Stimulated activated CD8-positive, alpha-beta memory T cell treated with anti-CD3 and anti-CD28 coated beads, Interleukin-15, amount 100 ng/mL, for 1 hour (primary cell): ENCODE measurements at places on chromosomes 2 and 18.

DNA sequence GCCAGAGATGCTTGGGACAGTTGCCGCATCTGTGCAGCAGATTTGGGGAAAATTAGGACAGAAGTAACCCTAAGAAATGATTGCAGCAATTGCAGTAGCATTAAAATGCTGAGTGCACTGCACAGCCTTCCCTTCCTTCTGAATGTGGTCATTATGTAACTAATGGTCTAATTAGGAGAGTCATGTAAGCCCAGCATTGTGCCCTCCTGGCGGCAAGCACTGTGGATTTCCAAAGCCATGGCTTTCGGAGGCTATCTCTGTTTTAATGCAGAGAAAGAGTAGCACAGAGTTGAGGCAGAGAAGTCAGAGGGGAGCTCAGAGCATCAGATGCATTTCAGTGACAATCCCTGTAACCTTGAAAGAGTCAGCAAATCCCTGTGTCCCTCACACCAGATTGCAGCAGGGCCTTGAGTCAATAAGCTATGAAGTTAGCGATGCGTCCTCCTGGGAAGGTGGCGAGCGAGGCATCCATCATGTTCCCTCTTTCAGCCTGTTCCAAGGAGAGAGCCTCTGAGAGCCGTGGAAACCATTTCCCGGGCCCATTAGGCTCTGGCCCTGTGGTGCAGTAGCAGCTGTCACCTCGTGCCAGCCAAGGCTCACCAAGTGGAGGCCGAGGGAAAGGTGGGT is 307.2 kb downstream of the FBXO15 start:
- DNase-seq, result no peak

DNA sequence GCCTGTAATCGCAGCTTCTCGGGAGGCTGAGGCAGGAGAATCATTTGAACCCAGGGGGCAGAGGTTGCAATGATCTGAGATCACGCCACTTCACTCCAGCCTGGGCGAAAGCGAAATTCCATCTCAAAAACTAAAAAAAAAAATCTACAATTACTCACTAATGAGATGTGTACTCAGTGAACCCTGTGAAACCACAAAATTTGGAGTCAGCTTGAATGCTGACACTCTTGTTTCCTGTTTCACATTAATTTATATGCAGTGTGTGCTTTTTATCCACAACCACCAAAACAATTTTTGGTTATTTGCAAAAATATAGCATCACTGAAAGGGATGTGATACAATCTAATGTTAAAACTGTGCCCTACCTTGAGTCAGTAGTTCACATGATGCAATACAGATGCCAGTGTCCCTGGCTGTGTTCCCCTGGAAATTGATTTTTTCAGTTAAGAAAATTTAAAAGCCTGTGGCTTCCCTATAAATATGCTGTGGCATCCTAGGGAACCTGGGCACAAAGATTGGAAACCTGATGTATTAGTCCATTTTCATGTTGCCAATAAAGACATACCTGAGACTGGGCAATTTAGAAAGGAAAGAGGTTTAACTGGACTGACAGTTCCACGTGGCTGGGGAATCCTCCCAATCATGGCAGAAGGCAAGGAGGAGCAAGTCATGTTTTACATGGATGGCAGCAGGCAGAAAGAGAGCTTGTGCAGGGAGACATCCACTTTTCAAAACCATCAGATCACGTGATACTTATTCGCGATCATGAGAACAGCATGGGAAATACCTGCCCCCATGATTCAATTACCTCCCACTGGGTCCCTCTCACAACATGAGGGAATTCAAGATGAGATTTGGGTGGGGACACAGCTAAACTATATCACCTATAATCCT is 337.5 kb upstream of the NT5C1B start:
- no peak for DNase-seq

DNA sequence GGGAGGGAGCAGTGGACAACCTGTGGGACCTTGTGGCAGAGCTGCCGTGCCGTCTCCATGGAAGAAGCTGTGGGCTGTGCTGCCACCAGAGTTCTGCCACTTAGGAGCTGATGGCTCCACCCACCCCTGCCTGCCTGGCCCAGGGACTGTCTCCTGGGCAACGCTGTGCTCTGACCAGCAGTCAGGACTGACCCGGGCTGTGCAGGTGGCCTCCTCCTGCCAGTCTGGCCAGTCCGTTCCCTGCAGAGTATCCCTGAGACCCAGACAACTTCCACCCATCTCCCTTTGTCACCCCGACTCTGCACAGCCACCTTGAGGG is 12.8 kb downstream of the ASIC4 start:
- no peak for DNase-seq

DNA sequence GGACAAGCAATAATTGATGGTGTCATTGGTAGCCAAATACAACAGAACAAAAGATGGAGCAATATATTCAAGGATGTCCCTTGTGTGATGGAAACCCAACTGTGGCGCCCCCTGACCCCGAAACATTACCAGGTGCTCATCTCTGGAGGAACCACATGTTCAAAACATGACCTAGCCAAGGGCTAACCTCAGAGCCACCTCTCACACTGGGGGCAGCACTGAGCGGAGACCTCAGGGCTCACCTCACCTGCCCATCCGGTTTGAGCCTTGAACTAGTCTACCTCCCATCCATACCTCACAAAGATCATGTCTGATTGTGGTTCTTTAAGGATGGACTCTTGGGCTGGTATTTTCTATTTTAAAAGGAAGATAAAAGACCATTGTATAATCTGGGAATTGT is 314.4 kb upstream of the CDH7 start:
- DNase-seq, result no peak

DNA sequence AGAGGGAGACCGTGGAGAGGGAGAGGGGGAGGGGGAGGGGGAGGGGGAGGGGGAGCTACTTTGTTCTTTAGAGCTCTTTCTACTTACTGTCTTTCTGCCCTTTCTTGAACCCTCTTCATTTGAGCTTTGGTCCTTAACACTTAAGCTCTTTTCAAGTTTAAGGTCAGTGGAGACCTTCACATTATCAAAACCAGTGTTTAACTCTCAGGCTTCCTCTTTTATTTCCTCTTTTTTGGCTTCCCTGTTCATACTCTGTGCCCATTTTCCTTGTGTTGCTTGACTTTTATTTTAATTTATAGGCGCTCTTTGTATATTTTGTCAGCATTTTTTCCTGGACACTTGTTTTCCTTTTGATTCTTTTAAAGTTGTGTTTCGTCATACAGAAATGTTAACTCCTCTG is 37.1 kb downstream of the ACSL3 start:
- no peak for DNase-seq

DNA sequence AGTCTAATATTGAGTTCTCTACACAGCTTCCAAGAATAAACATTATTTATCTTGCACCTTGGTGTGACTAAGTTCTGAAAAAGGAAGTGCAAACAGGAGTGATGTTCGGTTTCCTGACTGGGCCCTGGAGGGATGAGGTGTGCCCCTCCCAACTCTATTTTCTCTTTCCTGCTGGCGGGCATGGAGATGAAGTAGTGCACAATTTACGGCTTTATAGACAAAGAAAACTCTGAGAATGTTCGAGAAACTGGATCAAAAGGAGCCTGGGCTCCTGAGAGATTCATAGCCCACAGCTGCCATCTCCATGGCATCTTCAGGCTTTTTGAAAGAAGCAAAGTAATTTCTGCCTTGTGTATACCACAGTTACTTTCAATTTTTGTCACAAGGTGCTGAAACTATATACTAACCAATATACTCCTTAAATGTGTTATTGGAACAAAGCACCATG is 22.3 kb downstream of the LRATD1 start:
- no peak for DNase-seq

GRCh38 chr2:206858687-206859329 is 80.5 kb upstream of the CPO start:
- no peak for DNase-seq
